ENCODE measurements at places on chromosomes 3 and 15.

DNA sequence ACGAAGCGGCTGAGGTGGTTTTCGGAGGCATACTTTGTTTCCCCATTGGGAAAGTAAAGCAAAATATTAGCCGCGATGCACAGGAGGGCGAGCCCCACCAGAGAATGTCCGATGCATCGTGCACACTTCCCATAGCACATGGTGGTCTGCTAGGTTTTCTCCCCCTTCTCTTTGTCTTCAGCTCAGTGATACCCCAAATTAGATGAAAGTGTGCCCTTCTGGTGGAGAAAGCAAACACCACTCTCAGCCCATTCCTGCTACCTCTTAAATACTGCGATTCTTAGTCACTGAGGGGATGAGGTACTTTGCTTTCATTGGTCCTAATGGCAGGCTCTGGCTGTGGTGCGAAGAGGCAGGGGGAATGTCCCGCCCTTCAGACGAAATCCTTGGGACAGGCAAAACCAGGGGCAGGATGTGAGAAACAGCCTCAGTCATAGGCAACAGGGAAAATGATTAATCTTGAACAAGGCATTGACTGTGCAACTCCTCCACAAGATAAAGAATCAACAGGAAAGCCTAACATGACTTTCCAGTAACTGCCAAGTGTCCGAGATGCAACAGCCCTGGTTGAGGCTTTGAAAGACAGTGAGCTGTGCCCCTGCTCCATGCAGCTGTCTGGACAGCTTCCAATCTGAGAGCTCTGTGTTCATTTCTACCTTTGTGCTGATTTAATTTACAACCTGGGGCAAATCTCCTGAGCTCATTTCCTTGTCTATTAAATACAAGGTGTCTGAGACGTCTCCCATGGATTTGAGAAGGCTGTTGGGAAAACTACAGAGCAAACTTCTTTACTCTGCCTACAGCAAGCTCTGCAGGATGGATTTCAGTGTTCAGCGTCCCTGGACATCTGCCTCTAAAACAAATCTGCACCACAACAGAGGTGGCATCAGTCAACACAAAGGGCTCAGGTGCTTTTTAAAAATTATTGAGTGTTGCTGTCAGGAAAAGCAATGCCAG is at the start of gene TM4SF1:
TM4SF1 (minus strand) TSS at position 242 of the 957 bp plus-strand sequence; CDS start at position 140, 102 bp downstream.
- no peak for DNase-seq

DNA sequence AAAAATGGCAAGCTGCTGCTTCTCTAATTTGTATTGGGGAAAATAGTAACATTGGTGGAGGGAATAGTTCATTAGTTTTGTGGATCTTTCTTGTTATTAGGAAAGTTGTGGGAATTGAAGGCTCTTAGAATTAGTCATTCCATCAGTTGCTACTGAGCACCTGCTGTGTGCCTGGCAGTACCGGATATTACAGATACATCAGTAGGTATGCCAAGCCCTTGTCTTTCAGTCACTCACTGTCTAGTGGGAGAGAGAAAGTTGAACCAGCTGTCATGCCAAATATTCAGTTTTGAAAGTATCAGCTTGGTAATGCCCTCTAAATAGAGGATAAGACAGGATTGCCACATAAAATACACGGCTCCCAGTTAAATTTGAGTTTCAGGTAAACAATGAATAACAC is 32.5 kb downstream of the IGSF10 start:
- DNase-seq, result no peak

GRCh38 chr3:124676236-124676635 is 54.0 kb upstream of the UMPS start:
- no peak for DNase-seq

DNA sequence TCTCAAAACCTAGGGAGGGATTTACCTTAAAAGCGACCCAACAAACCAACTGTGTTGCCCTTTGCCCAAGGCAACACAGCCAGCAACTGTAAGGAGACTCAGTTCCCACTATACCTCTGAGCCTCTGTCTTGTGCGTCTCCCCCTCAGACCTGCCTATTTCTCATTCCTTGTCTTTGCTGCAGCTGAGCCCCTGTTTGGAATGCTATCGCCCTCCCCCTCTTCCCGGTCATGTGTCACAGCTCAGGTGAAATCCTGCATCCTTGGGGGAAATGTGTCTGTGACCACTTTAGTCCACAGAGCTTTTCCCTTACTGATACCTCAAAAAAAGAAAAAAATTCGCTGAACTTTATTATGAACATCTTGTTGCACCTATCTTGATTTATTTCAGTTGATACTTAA is 52.0 kb upstream of the LRIG1 start:
- no peak for DNase-seq

DNA sequence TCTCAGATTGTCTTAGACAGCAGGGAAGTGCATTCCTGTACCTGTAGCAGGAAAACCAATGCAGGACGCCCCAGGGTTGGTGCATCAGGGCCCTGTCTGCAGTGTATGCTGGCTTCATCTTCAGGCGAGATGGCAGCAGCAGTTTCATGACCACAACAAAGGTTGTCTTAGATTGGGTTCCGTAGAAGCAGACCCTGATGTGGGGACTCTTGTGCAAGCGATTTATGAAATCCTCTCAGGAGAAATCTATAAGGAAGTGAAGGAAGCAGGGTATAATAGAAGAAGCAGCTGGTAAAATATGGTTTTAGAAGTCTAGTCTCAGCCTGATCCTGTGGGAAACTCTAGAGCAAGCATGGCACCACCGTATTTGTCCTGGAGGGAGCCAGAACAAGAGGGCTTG is 25.0 kb downstream of the DNAH1 start:
- DNase-seq, result no peak

GRCh38 chr3:183497313-183497712 is 58.2 kb downstream of the KLHL6 start:
- no peak for DNase-seq

- DNase-seq, result peak; percentile 55
These were observed 196.8 kb upstream of the MBNL1 start for GRCh38 chr3:152071924-152072323.

DNA sequence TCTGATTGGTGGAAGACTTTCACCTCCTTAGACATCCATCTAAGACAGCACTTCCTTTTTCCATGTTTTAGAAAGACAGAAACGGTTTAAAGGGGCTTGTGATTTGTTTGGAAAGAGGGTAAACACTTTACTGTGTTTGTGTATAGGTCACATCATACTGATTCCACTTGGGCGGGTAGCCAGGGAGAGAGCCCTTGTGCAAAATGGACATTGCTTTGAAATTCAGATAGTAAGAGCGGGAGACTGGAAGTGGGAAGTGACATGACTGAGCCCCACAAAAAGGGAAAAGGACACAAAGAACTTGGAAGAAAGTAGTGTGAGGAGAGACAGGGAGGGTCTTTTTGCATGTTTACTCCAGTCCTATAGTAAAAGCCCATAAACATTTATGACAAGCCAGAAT is 195.6 kb upstream of the CNTN4 start:
- DNase-seq, result no peak

- no peak for DNase-seq
These were observed 124.1 kb upstream of the GOLGA6L6 start for GRCh38 chr15:20665653-20666052.

DNA sequence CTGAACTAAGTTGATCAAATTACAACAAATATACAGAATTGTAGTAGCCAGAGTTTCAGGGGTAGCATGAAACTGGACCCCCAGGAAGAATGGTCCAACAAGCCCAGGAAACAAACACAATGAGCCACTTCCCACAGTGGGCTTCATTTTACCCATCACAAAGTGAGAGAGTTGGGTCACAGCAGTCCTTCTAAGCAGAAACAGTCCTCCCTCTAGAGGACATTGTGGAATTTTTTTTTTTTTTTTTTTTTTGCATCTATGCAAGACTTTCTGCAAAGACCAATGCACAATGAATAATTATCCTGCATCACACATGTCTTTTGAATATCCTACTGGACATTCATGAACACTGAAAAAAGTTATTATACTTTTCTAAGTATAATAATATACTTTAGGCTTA is 73.8 kb upstream of the ATP13A5 start:
- no peak for DNase-seq

- no peak for DNase-seq
These were observed 8.6 kb downstream of the PTPRG start for GRCh38 chr3:61569856-61570580.

DNA sequence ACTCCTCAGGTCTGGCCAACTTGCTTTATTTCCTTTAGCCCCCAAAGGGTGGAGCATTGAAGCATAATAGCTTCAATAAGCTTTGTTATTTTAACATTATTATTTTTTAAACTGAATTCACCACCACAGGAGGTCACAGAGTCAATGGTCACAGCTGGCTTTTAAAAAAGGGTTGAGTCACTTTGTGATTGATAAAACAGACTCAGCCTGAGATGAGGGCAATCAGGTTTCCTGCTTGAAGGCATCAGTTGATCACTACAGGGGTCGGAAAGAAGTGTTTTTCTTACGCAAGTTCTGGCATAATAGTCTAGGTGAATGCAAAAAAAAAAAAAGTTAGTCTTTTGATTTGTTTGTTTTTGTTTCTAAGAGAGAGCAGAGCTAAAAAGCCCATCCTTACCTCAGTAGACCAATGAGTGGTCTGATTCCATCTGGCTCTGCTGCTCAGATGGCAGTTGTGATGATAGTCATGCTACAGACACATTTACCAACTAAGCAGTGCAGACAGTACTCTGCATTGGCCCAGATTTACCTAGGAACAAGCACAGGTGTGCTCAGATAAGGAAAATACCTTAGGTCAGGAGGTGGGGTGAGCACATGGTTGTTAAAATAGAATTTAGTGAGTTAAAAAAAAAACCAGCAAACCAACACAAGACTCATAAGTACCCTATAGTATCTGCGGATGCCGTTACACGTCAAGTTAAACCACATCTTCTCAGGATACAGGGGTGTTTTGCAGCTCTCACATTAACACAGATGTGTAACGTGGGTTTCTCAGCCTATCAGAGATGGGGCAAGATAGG is 22.6 kb downstream of the ZNF80 start:
- peak; percentile 88 for DNase-seq

- DNase-seq, result no peak
These were observed 3.0 kb upstream of the ZBED2 start for GRCh38 chr3:111598139-111598538.

DNA sequence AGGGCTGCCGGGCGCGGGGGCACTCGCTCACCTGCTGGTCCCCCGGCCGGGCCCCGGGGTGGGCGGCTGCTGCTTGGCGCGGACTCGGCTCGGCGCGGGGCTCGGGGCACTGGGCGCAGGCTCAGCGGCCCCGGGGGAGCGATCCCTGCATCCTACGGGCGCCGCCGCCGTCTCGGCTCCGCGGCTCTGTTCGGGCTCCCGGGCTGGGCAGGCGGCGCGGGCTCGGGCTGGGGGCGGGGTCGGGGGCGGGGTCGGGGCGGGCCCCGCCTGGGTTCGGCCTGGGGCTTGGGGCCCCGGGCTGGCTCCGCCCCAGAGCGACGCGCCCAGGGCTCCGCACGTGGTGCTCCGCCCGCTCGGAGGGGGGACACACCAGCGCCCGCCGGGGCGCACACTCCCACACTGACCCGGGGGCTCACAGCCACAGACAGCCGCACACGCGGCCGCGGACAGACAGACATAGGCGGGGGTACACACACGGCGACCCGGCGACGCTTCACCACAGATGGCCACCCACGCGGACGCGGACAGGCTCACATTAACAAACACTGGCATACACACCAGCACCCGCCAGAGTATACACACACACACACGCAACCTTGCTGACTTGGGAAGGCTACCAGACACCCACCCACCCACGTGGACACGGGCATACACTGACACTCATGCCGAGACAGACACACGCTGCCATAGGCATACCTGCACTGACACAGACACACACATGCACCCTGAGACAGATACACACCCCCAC is at the start of gene SCN5A:
SCN5A (minus strand) TSS at position 188 of the 748 bp plus-strand sequence. CDS start 16,380 bp downstream, outside the sequence.
- peak; percentile 66 for DNase-seq

- DNase-seq, result no peak
These were observed 23.4 kb downstream of the NCEH1 start for GRCh38 chr3:172687501-172687900.

- no peak for DNase-seq
These were observed 16.1 kb upstream of the RARRES1 start for GRCh38 chr3:158748237-158748828.

DNA sequence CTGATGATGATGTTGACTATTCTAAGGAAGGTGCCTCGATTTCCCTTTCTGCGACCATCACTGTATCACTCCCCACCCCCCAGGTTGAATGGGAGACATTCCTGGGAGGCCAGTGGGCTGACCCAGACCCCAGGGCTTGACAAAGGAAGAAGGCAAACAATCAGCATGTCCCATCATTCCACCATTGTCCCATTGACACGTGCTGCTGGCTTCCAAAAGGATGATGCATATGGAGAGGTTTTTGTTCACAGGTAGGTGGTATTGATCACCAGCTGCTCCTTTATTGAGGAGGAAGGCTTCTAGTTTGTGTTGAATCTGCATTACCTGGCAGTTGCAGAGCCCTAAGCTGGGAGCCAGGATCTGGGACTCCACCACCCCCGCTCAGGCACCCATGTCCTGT is 30.4 kb downstream of the RASGRF1 start:
- DNase-seq, result no peak

GRCh38 chr3:126389794-126390146 is 4.9 kb upstream of the CFAP100 start:
- no peak for DNase-seq

DNA sequence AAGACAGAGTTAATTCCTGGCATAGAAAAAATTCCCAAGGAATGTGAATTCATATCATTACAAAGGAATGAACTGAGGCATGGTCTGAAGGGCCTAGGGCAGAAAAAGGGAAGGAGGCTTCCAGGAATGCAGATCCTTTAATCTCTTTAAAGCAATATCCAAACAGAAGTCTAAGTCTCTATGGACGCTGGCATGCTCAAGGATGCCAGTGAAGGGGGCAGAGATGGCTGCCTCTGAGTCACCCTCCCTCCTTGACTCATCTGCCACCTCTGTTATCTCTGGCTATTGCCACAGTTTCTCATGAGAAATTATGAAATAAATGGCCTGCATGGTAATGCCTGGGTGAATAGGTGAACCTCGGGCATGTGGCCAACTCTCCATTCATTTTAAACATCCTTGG is 96.3 kb upstream of the BCL6 start:
- DNase-seq, result no peak

DNA sequence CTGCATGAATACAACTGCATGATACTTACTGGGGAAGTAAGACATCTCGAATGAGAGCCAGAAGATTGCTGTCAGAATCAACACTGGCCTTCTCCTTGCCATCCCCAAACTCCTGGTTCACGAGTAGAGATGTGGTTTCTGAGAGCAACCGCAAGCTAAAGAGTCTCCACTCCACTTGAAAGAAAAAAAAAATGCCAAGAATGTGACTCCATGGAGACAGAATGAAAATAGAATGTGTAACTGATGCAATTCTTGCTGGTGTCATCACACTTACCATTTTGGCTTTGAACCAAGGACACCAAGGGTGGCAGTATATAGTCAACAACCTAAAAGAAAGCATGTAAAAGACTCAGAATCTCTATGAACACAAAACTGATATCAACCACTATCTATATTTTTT is 280.4 kb downstream of the ULK4 start:
- DNase-seq, result no peak

DNA sequence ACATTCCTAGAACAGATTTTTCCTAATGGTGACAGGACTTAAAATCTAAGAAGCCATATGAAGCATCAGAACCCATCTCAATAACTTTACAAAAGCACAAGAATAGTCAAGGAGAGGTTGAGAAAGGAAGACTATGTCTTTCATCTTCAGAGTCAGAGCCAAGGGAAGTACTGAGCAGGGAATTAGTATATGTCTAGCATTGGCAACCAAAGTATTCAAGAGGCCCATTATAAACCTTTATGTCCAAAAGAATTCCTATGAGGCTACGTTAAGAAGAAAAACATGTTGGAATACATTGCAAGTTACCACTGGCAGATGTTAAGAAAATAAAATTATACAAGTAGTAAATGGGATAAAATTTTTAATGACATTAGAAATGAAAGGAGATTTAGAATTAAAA is 150.5 kb downstream of the MAGI1 start:
- DNase-seq, result no peak
